HCT116 (cell line): ENCODE measurements at places on chromosomes 1 and 21.

- no peak for DNase-seq
Observed at GRCh38 chr1:248853663-248854375, 5.1 kb downstream of the ZNF692 start.

DNA sequence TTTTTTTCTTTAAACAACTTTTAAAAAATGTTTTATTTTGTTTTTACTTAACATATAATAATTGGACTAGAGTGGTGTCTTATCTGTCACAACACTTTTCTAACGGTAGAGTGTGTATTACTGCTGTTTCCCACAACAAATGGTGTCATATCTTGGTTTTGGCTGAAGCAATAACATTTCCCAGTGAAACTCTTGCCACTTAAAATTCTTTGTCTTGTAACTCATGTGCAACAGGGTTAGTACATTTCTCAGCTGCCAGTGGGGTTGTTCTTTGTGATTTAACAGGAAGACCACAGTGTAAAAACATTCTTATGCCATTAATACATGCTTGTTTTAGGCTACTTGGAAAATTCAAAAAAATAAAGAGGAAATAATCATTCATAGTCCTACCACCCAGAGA is 43.5 kb downstream of the ALPL start:
- DNase-seq, result no peak

- peak; percentile 19 for DNase-seq
Observed at GRCh38 chr1:164651351-164651951, 92.5 kb downstream of the PBX1 start.

GRCh38 chr1:25945761-25946160 is 39.5 kb upstream of the STMN1 start:
- no peak for DNase-seq

DNA sequence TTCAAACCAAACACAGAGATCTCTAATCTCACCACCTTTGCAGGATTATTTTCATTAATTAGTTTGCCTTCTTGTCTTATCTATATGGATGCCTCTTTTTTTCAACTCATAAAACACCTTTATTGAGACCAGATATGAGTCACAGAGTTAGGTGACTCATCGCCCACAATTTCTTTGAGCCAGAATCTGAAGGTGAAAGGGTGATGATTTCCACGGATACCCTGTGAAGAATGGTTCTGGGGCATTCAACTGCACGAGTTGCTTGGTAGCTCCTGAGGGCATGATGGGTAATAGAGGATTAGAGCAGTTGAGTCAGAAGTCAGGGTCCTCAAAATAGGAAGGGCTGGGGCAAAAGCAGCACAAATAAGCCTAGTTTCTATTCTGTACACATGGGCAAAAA is 128.2 kb downstream of the TBX19 start:
- DNase-seq, result peak; percentile 95

DNA sequence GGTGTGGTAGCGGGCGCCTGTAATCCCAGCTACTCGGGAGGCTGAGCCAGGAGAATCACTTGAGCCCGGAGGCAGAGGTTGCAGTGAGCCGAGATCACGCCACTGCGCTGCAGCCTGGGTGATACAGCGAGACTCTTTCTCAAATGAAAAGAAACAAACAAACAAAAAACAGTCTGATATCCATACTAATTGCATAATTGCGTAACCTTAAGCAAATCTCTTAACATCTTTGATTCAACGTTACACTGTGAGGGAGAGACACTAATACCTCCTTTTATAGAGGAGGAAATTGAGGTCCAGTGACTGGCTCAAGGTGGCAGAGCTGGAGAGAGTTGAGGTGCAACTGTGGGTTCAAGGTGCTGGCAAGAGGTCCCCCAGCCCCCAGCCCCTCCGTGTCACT is 12.6 kb upstream of the COX20 start:
- no peak for DNase-seq

DNA sequence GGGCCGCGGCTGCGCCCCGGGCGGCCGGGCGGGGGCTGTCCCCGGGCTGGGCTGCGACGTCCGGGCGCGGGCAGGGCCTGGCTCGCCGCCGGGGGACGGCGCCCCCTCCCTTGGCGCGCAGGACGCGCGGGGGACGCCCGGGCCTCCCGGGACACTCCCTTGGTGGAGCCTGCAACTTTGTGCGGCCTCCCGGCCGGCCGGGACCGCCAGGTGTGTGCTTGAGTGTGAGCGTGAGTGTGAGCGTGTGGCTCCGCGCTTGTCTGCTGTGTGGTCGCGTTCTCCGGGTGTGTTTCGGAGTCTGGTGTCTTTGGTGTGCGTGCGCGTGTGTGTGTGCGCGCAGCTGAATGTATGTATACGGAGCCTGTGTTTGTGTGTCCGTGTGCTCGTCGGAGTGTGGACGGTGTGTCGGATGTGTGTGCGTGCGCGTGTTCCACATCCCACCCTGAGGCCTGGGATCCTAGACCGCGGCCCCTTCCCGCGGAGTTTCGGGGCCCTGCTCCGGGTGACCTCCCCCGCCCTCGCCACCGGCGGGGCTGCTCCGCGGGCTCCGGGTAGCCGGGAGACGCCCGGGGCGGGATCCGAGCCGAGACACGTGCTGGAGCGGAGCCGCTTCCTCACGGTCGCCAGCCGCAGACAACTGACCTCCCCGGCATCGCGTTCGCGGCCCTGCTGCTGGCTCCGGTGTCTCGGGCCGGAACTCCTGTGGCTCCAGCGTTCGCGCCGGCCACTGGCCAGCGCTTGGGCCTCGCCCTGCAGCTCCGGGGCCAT is 1.7 kb downstream of the PTPRU start:
- no peak for DNase-seq
